ENCODE measurements at places on chromosomes 1 and 21. TPM values are rescaled to one million over a fixed set of nuclear protein-coding genes. Genes with fewer than 3 reads are reported as not detected.

DNA sequence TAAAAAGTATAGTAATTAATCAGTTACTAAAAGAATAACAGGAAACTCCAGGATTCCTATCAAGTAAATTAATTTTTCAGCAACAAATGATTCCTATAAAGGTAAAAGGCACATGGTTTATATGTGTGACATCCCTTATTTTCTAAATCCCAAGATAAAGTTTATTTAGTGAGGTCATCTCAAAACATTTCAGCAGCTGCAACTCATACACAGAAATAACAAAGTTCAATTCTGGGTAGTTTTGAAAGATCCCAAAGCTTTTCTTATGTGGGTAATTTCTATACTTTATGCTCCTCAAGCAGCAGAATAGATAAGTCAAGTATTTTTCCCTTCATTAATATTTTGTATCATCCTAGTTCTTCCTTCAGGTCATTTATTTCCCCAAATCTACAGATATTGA, 117.7 kb downstream of the EIF4G3 start:
- no peak overlapping the region for H3K4me3 ChIP-seq
- H3K27me3 ChIP-seq: no peaks in the 10 kb centered on the region
- no peaks in the 10 kb centered on the region for H3K36me3 ChIP-seq
- H3K4me1 ChIP-seq: peaks cover 5% of the 10 kb centered on the region
- H3K27ac ChIP-seq: no peak overlapping the region

- no peaks in the 10 kb centered on the region for H3K4me1 ChIP-seq
- no peak for DNase-seq
- H3K36me3 ChIP-seq: no peaks in the 10 kb centered on the region
- H3K4me3 ChIP-seq: no peak overlapping the region
These were observed 119.1 kb downstream of the KCNN3 start for GRCh38 chr1:154750681-154751665.

DNA sequence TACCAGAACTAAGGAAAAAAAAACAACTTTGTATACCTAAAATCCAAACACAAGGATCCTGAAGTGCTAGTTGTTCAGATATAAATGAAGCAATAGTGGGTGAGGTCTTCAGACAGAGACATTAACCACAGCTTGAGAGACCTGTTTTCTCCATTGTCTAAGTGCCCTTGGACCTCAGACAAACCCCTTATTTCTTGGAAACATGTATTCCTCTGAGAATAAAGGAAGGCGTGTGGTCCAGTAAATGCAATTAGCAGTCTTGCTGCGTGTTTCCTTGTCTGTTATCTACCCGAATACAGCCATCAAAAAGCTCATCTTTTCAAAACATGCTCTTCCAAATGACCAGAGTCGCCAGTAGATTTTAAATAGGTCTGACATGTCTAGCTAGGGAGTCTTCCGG, 291.1 kb upstream of the NFIA start:
- H3K4me1 ChIP-seq: no peaks in the 10 kb centered on the region
- H3K4me3 ChIP-seq: no peak overlapping the region
- no peak overlapping the region for H3K27ac ChIP-seq
- no peak for DNase-seq

GRCh38 chr1:37107153-37107907, 73.0 kb upstream of the GRIK3 start:
- no peak for DNase-seq
- no peaks in the 10 kb centered on the region for H3K4me1 ChIP-seq
- no peak overlapping the region for H3K27ac ChIP-seq
- no peak overlapping the region for H3K4me3 ChIP-seq
- H3K27me3 ChIP-seq: no peaks in the 10 kb centered on the region

- DNase-seq: no peak
- H3K36me3 ChIP-seq: no peaks in the 10 kb centered on the region
- H3K27ac ChIP-seq: no peak overlapping the region
- H3K4me3 ChIP-seq: no peak overlapping the region
- no peaks in the 10 kb centered on the region for H3K4me1 ChIP-seq
These were observed 31.5 kb downstream of the OLIG1 start for GRCh38 chr21:33101300-33101911.

GRCh38 chr21:39631842-39632562, 19.3 kb downstream of the B3GALT5 start:
- no peaks in the 10 kb centered on the region for H3K36me3 ChIP-seq
- no peak overlapping the region for H3K27ac ChIP-seq
- DNase-seq: no peak
- H3K27me3 ChIP-seq: no peaks in the 10 kb centered on the region

SPATA46 gene
- total RNA-seq: not detected

DAB1 gene
- total RNA-seq: 0.23 TPM

UMODL1 gene
- total RNA-seq: 0.06 TPM
